ENCODE measurements at places on chromosomes 5 and 9.

DNA sequence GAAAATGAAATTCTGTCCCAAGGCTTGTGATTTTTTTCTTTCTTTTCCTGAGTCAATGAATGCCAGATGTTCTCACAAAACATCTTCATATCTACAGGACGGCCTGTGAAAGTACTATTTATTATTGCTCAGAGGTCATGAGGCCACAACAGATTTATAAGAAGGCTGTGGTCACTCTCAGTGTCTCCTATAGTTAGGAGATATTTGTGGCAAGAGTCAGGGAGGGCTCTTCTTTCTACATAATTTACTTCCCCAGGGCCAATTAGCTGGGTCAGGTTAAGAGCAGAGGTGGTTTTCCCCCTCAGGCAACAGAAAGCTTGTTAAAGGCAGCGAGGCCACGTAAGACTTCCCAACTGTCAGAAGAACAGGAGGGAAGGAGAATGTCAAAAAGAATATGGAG lies 248.7 kb downstream of the SLIT3 start:
- DNase-seq, result no peak

GRCh38 chr9:123825342-123826060 lies 104.4 kb downstream of the DENND1A start:
- no peak for DNase-seq

DNA sequence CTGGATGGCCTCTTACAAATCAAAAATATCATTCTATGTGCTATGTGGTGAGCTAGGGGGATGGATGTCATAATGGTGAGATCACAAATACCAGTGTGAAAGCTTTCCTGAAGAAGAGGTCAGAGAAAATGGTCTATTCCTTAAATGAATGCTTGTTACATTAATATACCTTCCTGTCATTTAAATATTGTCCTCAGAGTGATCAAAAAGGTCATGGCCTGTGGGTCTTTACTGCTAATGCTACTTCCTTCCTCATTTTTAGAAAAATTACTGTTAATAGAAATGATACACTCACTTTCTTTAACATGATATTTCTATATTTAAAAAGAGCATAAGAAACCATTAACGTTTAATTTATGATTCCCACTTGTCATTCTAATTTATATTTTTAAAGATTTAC lies 9.7 kb downstream of the OMD start:
- no peak for DNase-seq

DNA sequence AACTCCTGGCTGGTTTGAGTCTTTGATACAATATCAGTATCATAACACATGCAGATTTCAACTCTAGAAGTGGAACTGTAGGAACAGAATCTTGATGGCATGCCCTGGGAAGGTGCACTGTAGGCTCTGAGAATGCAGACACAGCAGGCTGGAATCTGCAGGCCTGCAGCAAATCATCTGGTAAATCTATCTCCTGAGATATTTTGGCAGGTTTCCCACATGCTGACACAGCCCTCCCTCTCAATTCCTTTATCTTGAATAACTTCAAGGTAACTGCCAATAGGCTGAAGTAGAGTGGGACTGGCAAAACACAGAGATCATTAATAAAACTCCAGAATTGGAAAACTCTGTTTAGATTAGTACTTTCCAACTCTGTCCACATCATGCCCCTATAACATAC lies 177.8 kb upstream of the PCSK5 start:
- DNase-seq, result no peak

GRCh38 chr5:856531-857425 lies 6.0 kb upstream of the ZDHHC11 start:
- DNase-seq, result no peak

GRCh38 chr9:16367605-16368231 lies 502.8 kb downstream of the BNC2 start:
- no peak for DNase-seq

DNA sequence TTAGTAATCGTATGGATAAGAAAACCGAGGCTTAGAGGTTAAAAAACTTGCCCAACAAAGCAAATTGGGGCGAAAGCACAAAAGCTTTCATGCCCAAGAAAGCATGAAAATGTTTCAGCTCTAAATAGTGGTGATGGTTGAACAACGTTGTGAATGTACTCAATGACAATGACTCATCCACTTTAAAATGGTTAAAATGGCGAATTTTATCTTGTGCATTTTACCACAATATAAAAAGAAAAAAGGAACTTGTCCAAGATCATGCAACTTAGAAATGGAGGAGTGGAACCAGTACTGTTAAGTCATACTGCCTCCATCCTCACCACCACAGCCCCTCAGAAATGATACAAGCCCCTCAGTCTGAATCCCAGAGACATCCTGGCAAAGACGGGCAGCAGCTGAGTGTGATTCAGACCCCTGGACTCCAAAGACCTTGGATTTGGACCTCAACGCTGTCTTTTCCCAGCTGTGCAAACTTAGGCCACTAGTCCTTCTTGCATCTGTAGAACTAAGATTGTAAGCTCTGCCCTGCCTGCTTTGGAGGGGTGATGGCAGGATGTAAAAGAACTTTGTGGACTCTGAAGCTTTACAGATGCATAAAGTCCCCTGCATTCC lies 158.4 kb downstream of the GABBR2 start:
- no peak for DNase-seq

DNA sequence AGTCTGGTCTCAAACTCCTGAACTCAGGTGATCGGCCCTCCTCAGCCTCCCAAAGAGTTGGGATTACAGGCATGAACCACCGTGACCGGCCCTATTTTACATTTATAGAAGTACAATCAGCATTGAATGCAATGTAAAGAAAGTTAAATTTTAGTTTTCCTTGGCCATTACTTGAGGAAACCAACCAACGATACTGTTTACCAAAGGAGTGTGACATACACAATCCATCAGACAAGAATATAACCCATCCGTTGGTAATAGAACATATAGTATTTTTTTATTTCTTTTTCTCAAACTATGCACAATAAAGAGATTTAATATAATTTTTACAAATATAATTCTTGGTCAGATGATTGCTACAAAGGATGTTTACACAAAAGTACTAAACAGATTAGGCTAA lies 63.1 kb upstream of the MOCS2 start:
- no peak for DNase-seq

DNA sequence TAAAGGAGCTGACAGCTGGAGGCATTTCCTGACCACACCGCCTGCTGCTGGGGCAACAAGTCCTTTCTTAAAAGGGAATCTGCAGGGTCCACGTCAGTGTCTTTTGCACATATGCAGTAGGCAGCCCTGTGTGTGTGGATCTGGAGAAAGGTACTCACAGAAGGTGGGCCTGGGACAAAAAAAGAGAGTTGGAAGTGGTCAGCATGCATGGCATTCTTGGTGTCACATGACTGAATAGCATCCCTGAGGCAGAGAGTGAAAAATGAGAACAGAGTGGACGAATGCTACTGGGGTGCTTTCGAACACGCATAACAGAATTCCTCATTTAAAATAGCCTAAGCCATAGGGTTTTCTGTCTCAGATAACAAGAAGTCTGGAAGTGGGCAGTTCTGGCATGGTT lies 47.0 kb downstream of the DNAJC21 start:
- DNase-seq, result no peak

DNA sequence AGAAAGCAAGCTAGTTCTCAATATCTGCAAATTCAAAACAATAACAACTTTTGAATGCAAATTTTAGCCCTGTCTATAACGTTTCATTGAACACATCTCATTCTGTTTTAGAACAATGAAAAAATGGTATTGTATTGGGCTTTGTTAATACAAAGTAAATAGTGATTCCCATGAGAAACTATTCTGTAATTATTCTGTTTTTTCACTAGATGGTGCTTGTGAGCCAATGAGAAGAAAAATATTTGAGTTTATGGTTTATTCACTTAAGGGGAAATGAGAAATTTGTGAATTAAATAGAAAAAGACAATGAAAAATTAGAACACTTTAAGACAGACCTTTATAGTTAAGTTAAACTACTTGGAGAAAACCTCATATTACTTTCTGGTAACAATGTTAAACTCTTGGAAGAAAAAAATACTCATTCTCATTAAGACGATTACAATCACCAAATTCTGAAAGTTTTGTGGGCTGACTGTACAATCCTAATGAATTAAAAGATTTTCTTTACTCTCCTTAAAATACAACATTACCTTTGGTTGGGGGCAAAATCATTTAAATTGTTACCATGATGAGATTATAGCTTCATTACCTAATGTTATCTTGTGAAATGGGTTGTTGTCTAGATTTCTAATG lies 127.0 kb downstream of the NNT start:
- DNase-seq, result no peak

- no peak for DNase-seq
Measured at GRCh38 chr9:131443648-131444047, 49.8 kb downstream of the PRRC2B start.

DNA sequence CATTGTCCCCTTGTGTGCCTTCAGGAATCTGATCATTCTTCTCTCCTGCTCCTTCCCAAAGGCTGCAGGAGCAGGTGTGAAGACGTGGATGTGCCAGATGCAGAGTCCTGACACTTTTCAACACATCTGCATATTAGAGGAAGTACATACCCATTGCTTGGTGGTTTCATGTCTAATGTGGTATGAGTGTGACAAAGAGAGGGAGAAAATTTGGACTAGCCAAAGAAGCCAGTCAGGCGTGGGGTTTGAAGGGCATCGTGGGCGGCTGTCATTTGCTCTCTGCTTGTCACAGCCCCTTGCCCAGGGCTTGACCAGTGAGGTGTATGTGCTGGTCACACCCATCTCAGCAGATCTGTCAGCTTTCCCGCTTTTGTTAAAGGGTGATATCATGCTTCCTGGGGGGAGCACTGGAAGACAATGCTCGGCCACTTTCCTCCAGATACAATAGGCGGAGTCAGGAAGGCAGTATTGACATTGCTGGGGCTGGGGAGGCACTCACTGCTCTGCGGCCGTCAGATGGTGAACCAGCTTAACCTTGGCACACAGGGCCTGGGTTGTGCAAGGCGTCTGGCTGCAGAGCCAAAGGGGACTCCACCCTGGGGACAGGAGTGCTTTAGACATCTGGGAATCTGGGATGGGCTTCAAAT lies 8.6 kb downstream of the TEK start:
- DNase-seq, result no peak

- no peak for DNase-seq
Measured at GRCh38 chr9:107905308-107906020, 415.9 kb upstream of the KLF4 start.

GRCh38 chr5:20347334-20347733 lies 359.3 kb upstream of the CDH18 start:
- no peak for DNase-seq

DNA sequence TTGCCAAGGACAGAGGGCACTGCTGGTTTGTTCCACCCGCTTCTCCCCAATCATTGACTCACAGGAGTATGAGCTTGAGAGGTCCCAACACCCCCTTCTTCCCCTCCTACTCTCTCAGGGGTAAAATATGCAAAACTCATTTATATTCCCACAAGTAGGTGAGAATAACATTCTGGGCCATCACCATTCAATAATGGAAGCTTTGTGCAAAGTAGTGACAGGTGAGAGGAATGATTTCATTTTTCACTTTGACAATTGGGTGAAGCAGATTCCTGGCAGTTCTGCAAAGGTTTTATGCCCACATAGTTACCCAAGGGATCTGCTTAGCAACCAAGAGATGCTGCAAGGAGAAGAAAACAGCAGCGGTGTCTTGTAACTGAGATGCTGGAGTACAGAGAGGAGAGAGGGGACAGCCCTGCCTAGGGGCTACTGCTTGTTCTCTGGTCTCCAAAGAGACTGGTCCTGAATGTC lies 137.6 kb downstream of the CMYA5 start:
- DNase-seq, result no peak

DNA sequence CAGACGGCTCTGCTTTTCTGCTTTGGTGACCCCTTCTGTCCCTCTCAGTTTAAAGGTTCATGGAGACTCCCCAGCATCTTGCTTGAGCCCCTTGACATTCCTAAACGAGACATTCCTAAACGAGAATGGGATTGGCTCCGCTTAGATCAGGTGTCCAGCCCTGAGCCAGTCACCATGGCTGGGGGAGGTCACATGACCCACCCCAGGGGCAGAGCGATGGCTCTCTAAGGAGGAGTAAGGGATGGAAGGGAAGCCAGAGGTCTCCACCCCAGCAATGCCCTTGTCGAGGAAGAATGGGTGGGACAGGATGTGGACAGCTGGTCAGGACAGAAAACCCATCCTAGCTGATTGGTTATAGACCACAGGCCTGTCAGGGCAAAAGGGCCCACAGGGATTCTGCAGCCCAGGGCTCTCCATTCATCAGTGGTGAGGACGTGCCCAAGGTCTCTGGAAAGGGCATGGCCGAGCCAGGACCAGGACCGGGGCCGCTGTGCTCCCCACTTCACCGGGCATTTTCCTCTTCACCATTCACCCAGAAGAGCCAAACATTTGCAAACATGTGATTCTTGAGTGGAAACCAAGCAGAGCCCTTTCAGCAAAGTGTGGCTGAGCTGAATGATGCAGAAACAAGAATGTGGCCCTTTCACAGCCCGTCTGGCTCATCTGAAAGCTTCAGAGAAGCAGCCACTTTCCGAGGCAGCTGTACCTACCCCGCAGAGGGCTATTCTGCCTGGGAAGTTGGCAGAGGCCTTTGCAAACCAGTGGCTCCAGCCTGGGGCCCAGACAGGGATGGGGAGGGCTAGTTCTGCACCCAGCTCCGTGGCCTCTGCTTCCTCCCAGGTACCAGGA lies 19.8 kb upstream of the AIF1L start:
- DNase-seq, result no peak

- no peak for DNase-seq
Measured at GRCh38 chr9:76895186-76895585, 10.7 kb downstream of the PRUNE2 start.

DNA sequence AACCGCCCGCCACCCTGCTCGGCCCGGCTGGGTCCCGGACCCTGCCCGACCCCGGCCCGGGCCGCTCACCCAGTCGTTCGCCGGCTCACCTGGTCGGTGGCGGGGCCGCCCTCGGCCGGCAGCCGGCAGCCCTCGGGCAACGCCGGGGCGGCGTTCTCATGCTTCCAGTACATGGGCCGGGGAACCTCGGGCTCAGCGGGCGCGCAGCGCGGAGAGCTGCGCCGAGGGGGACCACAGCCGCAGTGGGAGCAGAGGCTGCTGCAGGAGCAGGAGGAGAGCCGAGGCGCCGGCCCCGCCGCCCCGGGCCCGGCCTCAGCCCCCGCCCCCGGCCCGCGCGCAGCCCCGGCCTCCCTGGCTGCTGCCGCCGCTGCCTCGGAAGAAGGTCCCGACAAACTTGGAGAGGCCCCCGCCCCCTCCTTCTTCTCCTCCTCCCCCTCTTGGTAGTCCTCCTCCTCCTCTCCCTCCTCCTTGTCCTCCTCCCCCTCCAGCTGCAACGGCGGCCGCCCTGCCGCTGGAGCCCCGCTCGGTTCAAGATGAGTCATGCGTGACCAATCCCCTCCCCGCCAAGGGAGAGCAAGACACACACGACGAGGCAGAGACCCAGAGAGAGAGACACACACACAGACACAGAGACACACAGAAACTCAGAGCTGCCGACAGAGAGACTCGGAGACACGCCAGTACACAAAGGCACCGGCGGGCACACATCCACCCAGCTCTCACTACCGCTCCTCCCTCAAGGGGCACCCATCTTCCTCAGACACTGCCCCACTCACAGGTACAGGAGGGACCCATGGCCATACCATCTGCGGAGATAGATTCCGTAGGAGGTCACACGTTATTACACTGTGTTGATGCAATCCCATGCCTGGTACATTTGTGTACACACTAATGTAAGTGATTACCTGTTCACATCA lies at the start of gene LHX6:
LHX6 (minus strand) TSS at position 390 of the 917 bp plus-strand sequence; CDS start at position 173, 217 bp downstream.
- DNase-seq, result peak; percentile 68
